ENCODE measurements at places on chromosomes 1 and 21.

DNA sequence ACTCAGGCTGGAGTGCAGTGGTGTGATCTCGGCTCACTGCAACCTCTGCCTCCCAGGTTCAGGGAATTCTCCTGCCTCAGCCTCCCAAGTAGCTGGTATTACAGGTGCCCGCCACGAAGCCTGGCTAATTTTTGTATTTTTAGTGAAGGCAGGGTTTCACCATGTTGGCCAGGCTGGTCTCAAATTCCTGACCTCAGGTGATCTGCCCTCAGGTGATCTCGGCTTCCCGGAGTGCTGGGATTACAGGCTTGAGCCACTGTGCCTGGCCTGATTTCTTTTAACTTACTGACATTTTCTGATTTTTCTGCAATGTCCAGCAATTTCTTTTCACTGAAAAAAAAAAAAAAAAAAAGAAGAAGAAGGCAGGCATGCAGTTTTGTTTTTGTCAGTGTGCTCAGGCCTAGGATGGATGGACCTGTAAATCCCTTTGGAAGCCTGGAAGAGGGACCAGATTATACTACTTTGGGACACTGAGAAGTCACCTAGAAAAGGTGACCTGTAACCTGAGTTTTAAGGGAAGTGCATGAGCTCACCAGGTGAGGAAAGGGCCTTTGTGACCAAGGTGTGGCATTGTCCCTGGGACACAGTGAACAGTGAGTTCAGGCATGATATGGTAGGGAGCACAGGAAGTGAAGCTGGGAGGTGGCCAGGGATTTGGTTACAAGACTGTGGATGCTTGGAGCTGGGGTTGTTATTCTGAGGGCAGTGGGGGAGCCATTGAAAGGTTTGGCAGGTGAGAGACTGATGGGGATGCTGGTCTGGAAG, 2.7 kb upstream of the TMEM61 start:
- DNase-seq = peak; percentile 40

GRCh38 chr1:190579552-190580193, 102.0 kb upstream of the BRINP3 start:
- DNase-seq = no peak

DNA sequence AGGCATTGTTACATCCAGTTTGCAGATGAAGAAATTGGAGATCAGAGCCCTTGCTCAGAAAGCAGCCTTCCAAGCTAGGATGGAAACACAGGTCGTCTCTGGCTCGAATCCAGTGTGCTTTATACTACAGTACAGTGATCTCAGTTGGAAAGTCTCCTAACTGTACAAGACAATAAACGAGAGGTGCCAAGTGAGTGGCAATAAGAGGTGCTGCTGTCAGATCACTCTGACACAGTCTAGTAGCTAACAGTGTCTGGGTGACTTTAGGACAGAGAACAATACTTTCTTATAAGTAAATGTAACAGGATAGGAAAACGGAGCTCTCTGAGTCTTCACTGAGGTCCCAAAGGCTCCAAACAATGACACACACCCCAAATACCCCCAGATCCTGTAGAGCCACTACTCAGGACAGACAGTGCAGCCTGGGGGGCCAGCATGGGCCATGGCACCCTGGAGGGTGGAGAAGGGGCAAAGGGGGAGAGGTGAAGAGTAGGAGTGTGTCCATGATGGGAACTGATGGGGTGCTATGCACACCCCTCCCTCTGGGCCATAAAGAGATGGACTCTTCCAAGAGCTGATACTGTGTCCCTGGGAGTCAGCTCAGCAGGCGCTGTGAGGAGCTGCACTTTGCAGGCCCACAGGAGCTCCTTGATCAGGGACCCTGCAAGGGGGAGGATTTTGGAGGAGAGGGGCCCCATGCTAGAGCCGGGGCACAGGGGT, 3.3 kb downstream of the SH3BGR start:
- DNase-seq = no peak

- no peak for DNase-seq
These were observed 15.6 kb downstream of the TGFBR3 start for GRCh38 chr1:91870322-91870721.

- no peak for DNase-seq
These were observed 142.1 kb upstream of the IVNS1ABP start for GRCh38 chr1:185459141-185459540.

- DNase-seq = no peak
These were observed 1054.1 kb downstream of the TTLL7 start for GRCh38 chr1:82944822-82945221.

DNA sequence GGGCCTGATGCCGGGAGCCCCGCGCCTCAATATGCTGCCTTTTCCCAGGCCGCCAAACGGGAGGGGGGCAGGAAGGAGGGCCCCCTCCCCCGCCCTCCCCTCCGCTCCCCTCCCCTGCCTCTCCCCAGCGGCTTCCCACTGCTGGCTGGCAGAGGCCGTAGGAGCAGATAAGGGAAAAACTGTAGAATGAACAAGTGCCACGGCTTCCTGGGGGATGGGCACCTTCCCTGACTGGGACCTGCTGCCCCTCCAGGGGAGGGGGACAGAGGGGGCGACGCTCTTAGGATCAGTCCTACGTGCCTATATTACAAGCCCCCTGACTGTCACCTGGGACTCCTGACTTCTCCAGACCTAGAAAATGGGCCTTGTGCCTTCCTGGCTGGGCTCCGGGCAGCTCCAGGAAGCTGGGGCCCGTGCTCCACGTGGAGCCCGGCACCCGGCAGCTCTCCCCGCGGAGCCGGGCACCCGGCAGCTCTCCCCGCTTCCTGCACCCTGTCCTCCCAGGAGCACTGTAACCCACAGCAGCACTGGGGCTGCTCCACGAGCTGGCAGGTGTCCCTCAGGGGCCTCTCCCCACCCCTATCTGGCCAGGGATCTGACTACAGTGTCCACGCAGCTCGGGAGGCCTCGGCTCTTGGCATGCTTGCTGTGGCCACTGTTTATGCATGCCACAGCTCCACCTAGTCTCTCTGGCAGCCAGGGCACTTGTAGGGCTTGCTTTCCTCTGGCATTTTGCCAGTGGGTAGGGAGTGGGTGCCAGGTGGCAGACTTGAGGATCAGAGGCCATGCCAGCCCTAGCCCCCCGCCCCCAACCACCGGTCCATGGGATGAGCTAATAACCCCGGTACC, 674 bp upstream of the HES5 start:
- peak; percentile 59 for DNase-seq

DNA sequence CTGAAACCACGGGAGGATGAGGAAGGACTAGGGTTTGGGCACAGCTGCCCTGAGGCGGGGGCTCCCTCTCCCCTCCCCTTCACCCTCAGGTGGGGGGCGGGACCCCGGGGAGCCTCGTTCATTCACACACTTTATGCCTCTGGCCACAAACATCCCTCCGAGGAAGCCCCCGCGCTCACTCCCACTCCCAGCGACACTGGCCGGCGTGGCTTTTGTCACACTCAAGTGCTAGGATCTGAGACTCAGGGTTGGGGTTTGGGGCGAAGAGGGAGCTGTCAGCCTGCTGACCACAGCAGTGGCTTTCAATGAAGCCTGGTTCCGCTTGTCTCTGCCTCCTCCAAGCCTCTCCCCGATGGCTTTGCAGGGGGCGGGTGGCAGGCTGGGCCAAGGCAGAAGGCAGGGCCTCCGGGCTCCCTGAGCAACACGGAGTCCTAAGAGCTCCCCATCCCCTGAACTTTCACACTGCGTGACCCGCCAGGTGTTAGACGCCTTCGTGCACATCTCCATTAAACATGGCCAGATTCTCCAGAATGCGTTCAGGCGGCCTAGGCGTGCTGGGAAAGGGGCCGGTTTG, 178.1 kb downstream of the NPHP4 start:
- no peak for DNase-seq

- DNase-seq = peak; percentile 90
These were observed 149.2 kb downstream of the PSMG1 start for GRCh38 chr21:39033878-39034589.

DNA sequence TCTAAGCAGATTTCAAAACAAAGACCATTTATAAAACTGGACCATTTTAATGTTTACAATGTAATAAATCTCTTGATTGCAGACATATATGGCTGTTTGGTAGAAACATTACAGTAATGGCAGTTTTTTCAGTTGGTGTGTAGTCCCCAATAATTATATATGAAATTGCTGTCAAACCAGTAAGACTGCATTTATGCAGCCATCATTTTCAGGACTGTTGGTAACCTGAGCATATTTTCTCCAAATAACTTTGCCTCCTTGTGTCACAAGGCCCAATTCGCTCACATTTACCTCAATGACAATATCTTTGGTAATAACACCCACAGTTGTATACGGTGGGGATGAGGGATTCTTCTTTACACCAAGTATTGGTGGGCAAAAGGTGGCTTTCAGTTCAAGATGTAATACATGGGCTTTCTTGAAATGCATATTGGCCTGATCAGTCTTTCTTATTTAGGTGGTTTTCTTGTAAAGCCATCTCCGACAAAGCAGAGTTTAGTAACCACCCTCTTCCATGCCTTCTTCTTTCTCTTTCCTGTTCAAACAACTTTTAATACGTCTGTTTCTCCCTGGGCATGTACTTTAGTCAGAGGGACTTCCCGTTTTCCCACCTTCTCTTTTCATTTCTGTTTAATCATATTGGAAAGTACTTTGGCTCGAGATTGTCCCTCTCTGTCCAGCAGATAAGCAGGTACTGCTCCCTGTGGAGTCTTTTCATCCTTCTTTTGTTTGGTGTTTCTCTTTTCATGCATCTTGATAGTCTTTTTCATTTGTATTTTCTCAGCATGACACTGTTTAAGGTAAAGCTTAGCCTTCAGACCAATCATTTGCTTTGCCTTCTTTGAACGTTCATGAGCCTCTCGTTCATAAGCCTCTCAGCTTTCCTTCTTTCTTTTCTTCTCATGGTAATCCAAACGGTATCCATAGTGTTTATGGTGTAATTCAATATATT, 30.4 kb downstream of the ATP2B4 start:
- DNase-seq = no peak

DNA sequence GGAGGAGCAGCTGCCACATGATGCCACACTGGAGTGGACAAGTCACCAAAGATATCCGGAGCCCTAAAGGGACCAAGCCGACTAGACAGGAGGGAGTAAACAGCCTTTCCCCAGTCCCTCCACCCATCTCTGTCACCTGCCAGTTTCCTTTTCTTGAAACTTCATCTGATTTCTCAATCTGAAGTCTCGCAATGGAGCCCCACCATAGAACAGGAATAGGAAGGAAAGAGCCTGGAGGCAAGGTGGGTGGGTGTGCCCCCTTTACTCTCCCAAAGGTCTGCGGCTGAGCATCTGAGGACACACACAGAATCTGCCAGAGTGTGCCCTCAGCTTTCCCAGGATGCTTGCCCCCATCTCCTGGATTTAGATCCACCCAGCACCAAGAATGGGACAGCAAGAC, at the start of gene FCGR3B:
FCGR3B (minus strand) TSS at position 101 of the 400 bp plus-strand sequence; CDS start at position 19, 82 bp downstream.
- no peak for DNase-seq

- no peak for DNase-seq
These were observed 10.1 kb upstream of the USP24 start for GRCh38 chr1:55225228-55225627.

- no peak for DNase-seq
These were observed 3.7 kb downstream of the KCNAB2 start for GRCh38 chr1:6049419-6049818.

DNA sequence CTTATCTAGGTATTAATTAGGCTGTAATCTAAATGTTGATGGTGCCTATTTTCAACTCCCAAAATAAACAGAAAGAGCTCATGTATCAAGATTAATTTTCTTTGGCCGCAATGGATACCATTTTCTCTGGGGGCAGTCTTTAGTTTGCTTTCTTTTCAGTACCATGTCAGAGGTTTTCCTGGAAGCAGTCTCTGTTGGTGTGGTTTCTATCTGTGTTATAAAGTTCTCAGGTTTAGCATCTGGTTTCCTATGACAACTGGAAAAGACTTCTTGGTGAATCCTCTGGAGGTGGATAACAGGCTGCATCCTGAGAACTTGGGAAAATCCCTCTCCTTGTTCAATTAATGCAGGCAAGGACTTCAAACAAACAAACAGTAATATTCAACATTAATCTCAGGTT, 38.7 kb upstream of the BATF3 start:
- no peak for DNase-seq

DNA sequence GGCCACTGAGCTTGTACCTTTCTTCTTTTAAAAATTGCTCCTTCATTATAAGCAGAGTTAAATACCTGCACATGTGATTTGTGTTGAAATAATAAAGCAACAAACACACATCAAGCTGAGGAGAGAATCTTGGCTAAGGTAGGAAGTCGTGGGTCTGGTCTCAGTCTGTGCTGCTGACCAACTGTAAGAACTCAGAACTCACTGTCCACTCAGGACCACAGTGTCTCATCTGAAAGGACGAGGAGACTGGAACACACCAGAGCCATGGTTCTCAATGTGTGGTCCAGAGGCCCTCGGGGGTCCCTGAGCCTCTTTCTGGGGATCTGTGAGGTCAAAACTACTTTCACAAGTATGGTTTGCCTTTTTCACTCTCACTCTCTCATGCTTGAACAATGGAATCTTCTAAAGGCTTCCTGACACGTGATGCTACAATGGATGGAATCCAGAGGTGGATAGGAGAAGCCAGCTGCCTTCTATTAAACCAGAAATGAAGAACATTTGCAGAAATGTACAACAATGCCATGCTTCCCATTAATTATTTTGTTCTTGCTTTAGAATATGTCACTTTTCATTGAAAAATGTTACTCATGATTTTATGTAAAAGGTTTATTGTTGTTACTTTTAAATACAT, 17.3 kb upstream of the ETS2 start:
- no peak for DNase-seq

- DNase-seq = no peak
These were observed 9.7 kb upstream of the LRRC53 start for GRCh38 chr1:74522148-74522547.

GRCh38 chr1:4658643-4659628, 4.5 kb downstream of the AJAP1 start:
- DNase-seq = no peak

DNA sequence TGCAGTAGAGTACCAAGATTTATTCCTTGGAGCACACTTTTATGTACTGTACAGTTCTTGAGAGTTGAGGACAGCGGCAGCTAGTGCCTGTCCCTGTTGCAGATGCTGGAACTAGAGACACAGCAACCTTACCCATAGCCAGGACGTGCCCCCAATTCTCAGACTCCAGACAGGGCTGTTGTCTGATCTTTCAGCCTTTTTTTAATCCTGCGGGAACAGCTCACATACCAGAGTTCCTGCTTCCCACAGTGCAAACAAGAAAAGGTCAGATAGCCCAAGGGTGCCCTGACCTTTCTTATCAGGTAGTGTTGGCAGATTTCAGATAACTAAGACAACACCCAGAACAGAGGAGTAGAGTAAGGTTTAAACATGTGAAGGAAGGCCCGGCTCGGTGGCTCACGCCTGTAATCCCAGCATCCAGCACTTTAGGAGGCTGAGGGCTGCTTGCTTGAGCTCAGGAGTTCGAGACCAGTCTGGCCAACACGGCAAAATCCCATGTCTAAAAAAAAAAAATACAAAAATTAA, 78.5 kb downstream of the DOP1B start:
- DNase-seq = no peak

DNA sequence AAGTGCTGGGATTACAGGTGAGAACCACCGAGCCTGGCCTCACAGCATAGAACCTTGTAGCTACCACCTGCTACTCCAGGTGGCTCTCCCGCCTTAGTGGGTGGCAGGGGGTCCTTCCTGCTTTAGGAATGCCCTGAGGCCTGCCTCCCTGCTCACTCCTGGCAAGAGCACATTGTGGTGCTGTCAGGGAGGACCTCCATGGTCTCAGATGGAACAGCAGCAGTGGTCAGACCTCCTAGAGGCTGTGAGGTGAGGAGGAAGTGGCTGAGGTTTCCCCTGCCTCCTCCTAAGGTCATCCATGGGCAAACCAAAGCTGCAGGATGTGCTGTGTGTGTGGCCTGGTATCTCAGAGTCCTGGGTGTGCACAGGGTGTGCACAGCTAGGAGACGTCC, 6.7 kb downstream of the SOX13 start:
- DNase-seq = no peak

- no peak for DNase-seq
These were observed 48.4 kb downstream of the USP48 start for GRCh38 chr1:21734526-21734925.

GRCh38 chr1:28200234-28200873, 23.9 kb upstream of the PTAFR start:
- DNase-seq = no peak
